Activated CD4-positive, alpha-beta T cell treated with anti-CD3 and anti-CD28 coated beads for 36 hours (primary cell): ENCODE measurements at places on chromosomes 7 and 10. TPM values are rescaled to one million over a fixed set of nuclear protein-coding genes. Genes with fewer than 3 reads are reported as not detected.

GRID2IP gene
- total RNA-seq, result 0.05 TPM

IFIT2 gene
- 43.5 TPM for total RNA-seq

CYP51A1 gene
- total RNA-seq, result 57.8 TPM

C10orf71 gene
- not detected for total RNA-seq

FAM241B gene
- 9.6 TPM for total RNA-seq

SEMA3D gene
- total RNA-seq, result not detected

STEAP1 gene
- total RNA-seq, result 0.32 TPM

TUBB8 gene
- not detected for total RNA-seq

OR2A42 gene
- not detected for total RNA-seq

TSPAN12 gene
- not detected for total RNA-seq

PKD2L1 gene
- not detected for total RNA-seq

NRCAM gene
- total RNA-seq, result 1.0 TPM

FIGNL1 gene
- total RNA-seq, result 49.3 TPM
